ENCODE measurements at places on chromosomes 4 and X.

- DNase-seq, result no peak
Measured at GRCh38 chrX:291411-291901, 10.3 kb downstream of the PLCXD1 start.

- no peak for DNase-seq
Measured at GRCh38 chrX:144327495-144327894, 443.6 kb downstream of the UBE2NL start.

DNA sequence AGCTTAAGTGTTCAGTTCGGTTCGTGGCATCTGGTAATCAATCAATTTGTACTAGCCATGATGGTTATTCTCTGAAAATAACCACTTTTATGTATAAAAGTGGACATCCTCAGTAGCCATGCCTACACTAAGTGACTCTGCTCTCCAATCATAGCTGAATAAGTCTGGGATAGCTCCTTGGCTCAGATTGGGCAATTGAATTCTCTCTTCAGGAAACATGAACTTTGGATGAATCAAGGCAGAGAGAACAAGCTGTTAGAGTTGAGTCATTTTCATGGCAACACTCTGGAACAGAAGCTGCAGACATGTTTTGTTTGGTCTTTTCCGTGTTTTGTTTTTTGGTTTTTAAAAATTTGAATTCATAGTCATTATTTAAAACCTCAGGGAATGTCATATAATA, 66.8 kb upstream of the TMEM164 start:
- no peak for DNase-seq

DNA sequence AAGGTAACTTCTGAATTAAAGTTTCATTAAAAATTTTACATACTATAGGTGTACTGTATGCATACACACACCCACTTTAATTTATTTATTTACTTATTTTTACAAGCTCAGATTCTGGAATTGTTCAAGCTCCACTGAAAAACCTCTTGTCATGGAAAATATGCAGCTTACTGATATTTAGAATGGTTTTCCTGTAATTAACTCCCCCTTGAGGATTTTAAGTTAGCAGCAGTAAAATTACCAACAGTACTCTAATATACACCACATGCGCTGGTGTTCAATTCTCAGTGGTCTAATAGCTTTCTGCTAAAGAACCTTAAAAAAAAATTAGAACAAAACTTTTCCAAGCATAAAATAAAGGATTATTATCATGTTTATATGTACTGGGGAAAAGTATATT, 12.0 kb downstream of the MAB21L2 start:
- no peak for DNase-seq

DNA sequence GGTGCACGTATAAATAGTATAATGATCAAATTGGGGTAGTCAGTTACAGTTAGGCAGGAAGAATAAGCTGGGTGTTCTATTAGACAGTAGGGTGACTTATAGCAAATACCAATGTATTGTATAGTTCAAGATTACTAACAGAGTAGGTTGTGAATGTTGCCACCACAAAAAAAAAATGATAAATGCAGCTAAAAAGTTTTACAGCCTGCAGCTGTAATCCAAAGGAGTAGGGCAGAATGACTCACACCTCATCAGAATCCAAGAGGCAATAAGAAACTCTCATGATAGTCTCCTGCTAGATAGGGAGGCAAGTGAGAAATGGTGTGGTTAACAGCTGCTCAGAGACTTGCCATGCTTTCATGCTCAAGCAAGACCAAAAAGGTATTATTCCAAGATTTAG, 19.6 kb upstream of the TCEAL4 start:
- no peak for DNase-seq

- no peak for DNase-seq
Measured at GRCh38 chr4:102525504-102525903, 24.3 kb downstream of the NFKB1 start.

- no peak for DNase-seq
Measured at GRCh38 chrX:43239356-43239755, 416.7 kb upstream of the MAOA start.

DNA sequence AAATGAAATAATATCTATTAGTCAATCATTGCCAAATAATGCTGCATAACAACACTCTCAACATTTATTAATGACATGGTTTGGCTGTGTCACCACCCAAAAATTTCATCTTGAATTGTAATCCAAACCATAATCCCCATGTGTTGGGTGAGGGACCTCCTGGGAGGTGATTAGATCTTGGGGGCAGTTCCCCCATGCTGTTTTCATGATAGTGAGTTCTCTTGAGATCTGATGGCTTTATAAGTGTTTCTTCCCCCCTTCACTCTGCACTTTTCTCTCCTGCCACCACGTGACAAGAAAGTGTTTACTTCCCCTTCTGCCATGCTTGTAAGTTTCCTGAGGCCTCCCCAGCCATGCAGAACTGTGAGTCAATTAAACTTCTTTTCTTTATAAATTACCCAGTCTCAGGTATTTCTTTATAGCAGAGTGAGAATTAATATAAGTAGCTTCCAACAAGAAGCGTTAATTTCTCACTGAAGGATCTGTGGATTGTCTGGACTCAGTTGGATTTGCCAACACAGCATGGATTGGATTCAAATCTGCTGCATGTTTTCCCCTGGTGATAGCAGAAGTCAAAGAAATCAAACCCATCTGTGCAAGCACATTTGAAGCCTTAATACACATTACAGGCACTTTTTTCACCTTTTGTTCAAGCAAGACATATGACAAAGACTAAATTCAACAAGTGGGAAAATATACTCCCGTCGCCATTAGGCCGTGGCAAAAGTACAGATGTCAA, 216.6 kb downstream of the PDGFC start:
- DNase-seq, result no peak

DNA sequence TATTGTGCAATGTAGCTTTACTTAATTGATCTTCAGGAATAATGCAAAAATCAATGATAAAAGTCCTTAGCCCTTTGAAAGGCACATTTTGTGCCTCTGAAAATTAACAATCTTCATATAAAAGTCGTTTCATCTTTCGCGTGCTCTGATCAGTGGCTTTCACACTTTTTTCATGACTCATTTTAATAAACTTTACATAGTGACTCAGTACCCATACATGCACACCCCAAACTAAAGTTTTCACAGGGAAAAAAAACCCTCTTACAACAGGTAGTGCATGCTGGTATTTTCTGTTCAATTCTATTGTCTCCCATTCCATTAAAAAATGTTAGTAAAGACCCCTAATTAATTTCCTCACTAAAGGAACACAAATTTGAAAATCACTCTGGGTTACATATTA, 21.5 kb downstream of the RWDD4 start:
- DNase-seq, result no peak

DNA sequence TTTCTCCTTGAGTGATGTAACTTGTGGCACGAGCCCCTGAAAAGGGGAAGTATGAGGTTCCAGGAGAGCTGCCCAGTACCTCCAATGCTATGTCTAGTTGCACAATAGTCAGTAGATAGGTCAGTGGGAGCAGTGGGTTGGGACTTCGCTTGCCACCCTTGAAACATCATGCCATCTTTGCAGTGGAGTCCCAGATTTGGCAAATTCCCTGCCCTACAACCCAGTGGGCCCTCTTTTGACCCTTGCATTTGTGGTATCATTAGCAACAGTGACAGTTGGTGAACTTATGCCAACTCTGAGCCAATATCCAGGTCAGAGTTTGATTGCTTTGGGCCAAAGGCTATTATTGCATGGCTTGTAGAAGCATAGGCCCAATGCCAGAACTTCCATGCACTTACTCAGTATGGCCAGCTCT, 12.3 kb downstream of the FHL1 start:
- no peak for DNase-seq

GRCh38 chrX:72536542-72536941, 36.1 kb downstream of the HDAC8 start:
- DNase-seq, result no peak

GRCh38 chr4:158462611-158463010, 59.1 kb upstream of the RXFP1 start:
- no peak for DNase-seq

DNA sequence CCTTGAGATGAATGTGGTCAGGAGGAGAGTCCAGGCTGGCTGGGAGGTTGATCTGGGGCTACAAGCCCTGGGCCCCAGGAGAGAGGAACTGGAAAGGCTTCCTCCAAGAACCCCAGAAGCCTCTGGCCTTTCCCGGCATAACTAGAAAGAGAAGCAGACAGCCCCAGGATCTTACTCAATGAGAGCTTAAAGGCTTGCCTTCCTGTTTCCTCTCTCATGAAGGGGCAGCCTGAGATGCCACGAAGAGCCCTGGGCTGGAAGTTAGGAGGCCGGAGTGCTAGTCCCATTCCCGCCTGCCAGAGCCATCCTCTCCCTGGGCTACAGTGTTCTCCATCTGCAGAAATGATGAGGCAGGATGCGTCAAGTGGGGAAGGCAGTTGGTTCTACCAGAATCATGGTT, 20.1 kb upstream of the XPNPEP2 start:
- no peak for DNase-seq

GRCh38 chrX:15014281-15014680, 141.1 kb downstream of the MOSPD2 start:
- no peak for DNase-seq

GRCh38 chr4:96073461-96073860, 233.6 kb downstream of the PDHA2 start:
- no peak for DNase-seq

- no peak for DNase-seq
Measured at GRCh38 chr4:91488946-91489345, 814.8 kb upstream of the GRID2 start.

GRCh38 chrX:153304988-153305736, 16.4 kb downstream of the PNMA6F start:
- DNase-seq, result no peak

All from activated naive CD8-positive, alpha-beta T cell treated with anti-CD3 and anti-CD28 coated beads, Interleukin-2, amount 10 ng/mL, durations not matched to agents 7 days and 5 days (primary cell).